Bone marrow (tissue), 2 donors: ENCODE measurements at places on chromosomes 3 and 15.

DNA sequence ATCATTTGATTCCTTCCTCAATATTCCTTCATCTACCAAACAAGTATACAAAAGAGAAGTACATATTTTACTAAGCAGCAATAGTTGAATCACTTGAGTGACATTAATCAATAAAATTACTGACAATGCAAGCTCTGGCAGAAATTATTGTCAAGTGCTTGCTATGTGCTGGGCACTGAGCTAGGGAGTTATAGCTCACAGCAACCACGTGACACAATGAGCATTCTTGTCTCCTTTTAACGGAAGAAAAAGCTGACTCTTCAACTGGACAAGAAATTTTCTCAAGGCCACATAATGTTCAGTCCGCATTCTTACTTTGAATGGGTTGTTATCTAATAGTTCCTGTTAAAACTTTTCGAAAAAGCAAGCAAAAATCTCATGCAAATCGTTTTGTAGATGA is 500.1 kb downstream of the PYDC2 start:
- DNase-seq, result no peak

DNA sequence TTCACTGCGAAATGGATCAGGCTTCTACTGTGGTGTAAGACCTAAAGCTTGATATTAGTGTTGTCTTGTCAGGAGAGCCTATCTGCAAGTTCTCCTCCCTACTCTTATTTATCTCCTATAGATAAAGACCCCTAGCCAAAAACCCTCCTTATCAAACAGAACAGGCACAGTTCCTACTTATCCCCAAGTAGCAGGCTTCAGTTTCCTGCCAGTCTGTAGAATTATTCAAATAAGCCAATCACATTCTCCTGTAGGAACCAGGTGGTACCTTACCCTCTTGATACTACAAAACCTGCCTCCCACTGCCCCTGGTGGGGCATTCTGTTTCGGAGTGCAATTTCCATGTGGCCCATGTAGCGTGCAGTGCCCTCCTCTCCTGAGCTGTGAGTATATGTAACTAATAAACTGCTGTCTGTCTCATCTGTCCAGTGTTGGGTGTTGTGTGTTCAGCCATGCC is 28.7 kb downstream of the HDGFL3 start:
- DNase-seq, result no peak

DNA sequence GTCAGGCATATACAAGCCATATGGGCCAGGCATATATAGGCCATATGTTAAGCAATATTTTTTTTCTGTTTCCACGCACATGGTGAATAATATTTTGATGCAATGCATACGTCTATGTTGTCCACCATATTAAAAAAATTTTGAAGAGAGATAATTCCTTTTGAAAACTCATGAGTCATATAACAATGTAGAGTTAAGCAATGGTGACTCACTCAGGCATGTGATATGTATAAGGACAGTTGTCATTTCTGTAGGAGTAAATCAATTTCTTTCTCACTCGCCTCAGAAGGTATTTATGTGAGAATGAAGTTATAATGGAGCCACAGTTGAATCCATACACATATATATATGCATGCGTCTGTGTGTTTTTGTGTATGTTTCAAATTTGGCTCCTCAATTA is 272.6 kb downstream of the EPHA3 start:
- DNase-seq, result no peak

- no peak for DNase-seq
Observed at GRCh38 chr15:75456710-75457109, 5.2 kb upstream of the SIN3A start.

DNA sequence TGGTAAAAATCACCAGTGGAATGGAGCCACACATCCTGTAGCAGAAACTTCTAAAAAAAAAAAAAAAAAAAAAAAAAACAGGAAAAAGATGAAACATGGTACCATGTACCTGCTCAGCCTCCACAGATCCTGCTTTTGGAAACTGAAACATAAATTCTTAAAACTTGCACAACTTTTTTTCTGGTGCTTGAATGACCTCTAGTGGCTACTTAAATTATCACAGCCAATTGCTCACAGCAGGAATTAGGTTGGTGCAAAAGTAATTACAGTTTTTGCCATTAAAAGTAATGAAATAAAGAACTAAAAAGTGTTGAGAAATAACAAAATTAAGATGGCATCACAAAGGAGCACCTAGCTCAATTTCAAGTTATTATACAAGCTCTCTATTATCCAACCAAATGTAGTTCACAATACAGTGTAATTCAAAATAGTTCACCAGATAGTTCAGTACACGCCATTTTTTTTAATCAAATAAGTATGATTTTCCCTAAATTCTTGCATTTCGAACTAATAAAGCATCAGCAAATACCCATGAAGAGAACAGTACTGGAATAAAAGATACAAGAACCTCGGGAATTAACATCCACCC is 80.6 kb downstream of the ULK4 start:
- DNase-seq, result no peak
